ENCODE measurements at places on chromosomes 1 and 21. TPM values are rescaled to one million over a fixed set of nuclear protein-coding genes. Genes with fewer than 3 reads are reported as not detected.

The KRTAP11-1 gene
- not detected for total RNA-seq

The ALX3 gene
- not detected for total RNA-seq

The PPIAL4G gene
- 0.34 TPM for total RNA-seq

The RXFP4 gene
- not detected for total RNA-seq

The SMCP gene
- not detected for total RNA-seq

The ANKRD35 gene
- total RNA-seq = 4.2 TPM

The S100A6 gene
- total RNA-seq = 1,381 TPM

The FCGR3A gene
- total RNA-seq = 6.8 TPM
